A549 (cell line): ENCODE measurements at places on chromosomes 12 and 14.

- no peak for DNase-seq
Observed at GRCh38 chr12:117919479-117919878, 49.3 kb downstream of the KSR2 start.

- no peak for DNase-seq
Observed at GRCh38 chr12:75986001-75986746, 45.4 kb downstream of the PHLDA1 start.

- DNase-seq = peak; percentile 72
Observed at GRCh38 chr12:95789126-95790032, 1.2 kb downstream of the NTN4 start.

DNA sequence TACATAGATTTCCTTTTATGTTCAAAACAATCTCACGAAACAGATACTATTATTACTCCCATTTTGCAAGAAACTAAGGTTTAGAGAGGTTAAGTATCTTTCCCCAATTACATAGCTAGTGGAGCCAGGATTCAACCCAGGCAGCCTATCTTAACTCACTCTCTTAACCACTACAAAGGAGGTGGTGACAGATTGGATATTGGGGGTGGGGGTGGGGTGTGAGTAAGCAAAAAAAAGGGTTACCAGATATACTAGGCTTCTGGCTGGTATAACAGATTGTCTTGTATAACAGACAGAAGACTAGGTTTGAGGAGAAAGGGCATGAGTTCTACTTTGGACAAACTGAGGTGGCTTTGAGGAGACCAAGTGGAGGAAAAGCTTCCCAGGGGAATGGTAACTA, 2.1 kb downstream of the GMFB start:
- no peak for DNase-seq
